COR-L47 (cell line): ENCODE measurements at places on chromosomes 12 and 14.

DNA sequence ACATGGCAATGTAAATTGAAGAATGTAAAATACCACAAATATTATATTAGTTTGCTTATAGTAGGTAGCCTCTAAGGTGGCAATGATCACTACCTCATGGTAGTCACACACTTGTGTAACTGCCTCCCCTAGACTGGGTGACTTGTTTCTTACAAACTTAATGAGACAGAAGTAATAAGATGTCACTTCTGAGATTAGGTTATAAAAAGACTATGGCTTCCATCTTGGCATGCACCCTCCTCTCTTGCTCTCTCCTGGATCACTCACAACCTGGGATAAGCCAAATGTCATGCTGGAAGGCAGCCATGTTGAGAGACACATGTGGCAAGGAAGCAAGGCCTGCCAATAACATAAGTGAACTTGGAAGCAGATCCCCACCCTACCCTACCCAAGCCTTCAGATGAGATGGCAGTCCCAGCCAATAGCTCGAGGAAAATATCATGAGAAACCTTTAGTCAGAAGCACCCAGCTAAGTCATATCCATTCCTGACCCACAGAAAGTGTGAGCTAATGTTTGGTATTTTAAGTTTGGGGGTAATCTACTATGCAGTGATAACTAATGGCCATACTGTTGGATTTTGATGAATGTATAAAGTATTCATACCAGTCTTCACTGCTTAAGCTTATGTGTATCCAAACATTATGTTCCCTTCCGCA, 43.3 kb downstream of the PPP1R12A start:
- no peak for DNase-seq

DNA sequence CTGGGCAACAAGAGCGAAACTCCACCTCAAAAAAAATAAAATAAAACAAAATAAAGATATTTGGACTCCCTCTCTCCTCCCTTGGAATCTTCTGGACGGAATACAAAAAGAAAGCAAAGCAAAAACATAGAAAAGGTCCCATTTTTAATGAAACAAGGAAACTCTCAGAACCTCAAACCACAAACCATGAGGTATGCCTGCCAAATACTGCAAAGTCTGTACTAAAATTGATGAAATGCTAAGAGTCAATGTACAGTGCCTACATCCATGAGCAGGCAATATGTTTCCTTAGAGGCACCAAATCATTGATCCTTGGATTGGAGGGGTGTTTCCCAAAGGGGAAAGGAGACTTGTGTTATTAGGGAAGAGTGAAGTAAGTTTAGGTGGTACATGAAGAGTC, 8.2 kb upstream of the RPS6KA5 start:
- no peak for DNase-seq

GRCh38 chr12:26571560-26571959, 261.4 kb downstream of the ITPR2 start:
- DNase-seq = no peak

- no peak for DNase-seq
These were observed 10.0 kb upstream of the NRIP2 start for GRCh38 chr12:2844786-2845185.

DNA sequence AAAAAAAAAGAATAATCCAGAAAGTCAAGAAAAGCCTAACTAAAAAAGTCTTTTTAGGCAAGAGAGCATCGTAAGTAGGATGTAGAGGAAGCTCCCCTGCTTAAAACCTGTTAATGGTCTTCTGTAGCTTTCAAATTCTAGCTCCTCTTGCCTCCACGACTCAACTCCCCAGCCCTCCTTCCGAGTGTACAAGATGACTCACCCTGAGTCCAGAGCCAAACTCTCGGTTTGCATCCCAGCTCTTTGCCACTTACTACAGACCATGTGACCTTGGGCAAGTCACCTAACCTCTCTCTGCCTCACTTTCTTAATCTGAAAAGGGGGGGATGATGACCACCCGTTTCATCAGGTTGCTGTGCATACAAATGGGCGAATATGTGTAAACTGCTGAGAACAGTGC, 460.4 kb downstream of the DPF3 start:
- no peak for DNase-seq

- DNase-seq = no peak
These were observed 46.7 kb downstream of the KICS2 start for GRCh38 chr12:64175254-64175945.

DNA sequence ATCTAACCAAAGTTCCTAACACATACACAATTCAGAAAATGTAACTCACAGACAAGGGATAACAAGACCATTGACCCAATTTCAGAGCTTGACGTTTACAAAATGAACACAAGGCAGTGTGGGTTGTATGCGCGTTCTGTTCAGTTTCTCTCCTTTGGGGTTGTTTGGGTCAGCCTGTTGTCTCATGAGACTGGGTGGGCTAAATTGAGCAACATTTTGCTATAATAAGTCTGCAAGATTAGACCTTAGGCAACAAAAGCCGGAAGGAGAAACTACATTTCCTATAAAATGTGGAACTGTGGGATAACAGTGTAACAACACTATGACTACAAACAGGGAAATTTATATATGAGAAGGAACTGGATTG, 18.8 kb upstream of the LTA4H start:
- DNase-seq = no peak

- no peak for DNase-seq
These were observed 124.9 kb upstream of the MED13L start for GRCh38 chr12:116402163-116402939.

DNA sequence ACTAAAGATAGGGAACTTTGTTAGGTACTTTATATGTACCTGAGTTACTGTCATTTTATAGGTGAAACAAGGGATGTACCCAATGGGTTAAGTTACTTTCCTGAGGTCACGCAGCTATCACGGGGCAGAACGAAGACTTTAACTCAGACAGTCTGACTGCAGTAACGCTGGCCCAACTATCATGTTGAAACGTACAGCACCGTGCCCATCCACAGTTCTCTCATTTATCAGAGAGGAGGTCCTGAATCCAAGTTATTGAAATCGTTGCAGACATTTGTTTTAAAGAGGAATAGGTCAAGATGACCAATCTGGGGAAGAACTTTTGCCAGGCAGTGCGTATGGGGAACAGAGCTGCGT, 587 bp upstream of the C12orf75 start:
- DNase-seq = no peak

DNA sequence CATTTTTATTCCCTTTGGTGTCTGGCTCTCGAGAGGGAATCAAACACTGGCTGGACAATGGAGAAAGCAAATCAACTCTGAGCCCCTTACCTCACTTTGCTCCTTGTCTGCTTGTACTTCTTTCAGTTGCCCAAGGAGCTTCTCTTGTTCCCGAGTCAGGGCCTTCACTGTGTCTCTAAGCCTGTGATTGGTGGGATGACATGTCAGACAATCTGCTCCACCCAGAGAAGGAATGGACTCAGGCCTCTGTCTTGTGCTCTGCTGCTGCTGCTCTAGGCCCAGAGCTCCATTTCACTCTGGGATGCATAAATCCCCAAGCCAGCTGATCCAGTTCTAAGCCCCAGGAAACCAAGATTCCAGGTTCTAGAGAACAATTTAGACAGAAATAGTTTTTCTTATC, 7.6 kb downstream of the CALCOCO1 start:
- no peak for DNase-seq

DNA sequence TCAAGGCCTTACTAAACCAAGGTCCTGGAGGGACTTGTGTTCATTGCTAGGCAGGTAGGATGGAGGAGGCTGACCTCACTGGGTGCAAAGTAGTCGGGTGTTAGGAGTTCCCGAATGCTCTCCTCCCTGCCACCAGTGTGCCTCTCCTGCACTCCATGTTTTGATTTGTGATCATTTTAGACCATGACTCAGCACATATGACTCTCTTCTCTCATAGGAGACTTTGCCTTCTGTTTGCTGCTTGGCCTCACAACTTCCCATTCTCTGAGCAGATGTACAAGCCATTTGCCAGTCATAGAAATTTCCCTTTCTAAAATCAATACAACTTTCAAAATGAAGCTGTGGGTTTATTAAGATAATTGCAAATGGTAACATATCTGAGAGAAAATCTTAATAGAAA, 46.6 kb upstream of the LRIG3 start:
- no peak for DNase-seq

DNA sequence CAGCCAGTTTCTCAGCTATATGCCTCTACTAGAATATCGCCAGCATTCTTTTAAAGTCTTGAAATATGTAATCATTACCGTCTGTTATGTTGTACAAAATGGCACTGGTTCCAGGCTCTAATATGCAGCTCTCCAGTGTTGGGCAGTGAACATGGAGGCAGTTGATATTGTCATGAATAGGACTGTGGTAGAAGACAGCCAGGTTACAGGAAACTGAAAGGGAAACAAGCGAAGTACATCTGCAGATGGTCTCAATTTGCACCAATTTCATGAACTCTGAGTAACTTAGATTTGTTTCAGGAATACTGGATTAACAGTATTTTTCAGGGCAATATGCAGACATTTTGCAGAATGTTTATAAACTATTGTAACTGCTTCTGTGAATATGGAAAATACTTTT, 13.4 kb upstream of the KLHL42 start:
- DNase-seq = no peak

DNA sequence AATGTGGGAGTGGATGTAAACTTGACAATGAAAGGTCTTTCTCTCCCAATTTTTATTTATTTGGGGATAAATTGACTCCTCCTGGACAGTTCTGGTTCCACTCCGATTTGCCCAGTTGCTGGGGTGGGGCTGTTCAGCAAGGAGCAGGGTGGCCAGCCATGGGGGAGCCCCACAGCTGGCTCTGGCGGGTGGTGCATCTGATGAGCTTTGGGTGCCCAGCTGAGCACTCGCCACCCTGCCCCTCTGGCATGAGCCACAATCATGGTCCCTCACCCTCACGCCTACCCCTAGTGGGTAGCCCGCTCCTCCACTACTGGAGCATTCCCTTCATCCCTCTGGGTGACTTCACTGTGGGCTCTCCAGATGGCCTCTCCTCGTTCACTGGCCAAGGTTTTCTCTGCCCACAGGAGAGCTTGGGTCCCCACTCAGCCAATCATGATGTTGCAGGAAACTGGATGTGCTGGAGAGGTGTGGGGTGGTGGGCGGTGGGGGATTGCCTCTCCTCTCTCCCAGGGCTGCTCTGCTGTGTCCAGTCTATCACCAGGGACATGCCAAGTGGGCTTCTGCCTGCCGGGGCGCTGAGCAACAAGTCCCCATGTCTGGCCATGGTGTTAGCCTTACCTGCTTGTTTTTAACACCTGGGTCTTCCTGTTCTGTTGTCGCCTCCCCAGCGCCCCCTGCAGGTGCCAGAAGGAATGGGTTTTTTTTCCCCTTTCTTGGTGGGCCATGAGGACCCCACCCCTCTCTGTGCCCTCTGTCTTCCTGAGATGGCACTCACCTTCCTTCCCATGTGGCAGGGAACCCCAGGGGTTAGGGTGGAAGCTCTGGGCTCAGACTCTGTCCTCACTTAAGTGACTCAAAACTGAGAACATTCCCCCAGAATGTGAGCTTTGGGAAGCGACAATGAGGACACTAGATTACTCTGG, 3.4 kb downstream of the CYP46A1 start:
- DNase-seq = no peak

DNA sequence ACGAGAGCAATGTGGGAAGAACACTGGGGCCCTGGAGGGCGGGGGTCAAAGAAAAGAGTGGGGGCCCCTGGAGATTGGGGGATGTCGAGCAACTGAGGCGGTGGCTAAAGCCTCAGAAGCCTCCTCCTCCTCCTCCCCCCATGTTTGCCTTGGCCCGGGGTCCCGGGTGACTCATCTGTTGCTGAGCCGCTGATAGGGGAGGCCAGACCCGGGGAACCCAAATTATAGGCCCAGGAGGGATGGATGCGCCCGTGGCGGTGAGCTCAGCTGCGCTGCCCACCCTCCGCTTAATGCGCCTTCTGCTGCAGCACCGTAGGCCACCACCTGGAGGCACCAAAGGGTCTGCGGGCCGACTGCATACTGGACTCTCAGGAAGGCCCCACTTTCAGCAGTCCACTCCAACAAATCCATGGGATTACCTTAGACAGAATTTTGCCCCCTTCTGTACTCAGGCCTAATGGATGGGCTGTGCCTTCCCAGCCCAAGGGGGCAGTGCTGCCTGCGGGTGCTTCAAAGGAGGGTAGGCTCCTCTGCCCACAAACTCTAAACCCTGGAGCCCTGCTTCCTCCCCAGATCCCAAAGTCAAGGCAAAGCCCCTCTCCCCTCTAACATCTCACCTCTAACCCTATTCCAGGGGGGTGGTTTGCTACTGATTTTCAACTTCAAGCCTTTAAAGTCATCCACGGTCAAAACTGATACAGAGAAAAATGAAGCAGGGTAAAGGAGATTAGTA, 2.6 kb upstream of the WNT10B start:
- DNase-seq = no peak

GRCh38 chr14:88095791-88096190, 90.9 kb downstream of the GPR65 start:
- DNase-seq = no peak

- DNase-seq = peak; percentile 44
These were observed 97.5 kb downstream of the CRACR2A start for GRCh38 chr12:3655328-3655900.

GRCh38 chr12:19214020-19214419, 84.5 kb downstream of the PLEKHA5 start:
- no peak for DNase-seq

- DNase-seq = no peak
These were observed 174.1 kb upstream of the RMST start for GRCh38 chr12:97288531-97288930.

- no peak for DNase-seq
These were observed 82.3 kb downstream of the SSPN start for GRCh38 chr12:26277506-26278246.

DNA sequence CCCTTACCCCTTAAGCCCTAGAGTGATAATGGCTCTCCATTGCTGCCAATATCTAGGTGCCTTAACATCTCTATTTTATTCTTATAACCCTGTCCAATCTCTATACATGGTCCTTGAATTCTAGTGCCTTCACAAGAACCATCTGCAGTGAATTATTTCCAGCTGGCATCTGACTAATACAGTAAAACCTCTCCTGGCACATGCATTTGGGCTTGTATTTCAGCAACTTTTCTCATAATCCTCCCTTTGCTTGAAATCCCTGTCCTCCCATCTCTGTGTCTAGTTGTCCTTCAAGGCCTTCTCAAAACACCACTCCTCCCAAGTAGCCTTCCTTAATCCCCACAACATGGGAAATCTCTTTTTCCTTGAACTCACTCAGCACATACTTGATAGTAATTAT, 14.2 kb upstream of the HMGA2 start:
- DNase-seq = no peak

GRCh38 chr12:27351476-27351875, 18.8 kb downstream of the BMAL2 start:
- DNase-seq = no peak

GRCh38 chr12:68794653-68795251, 13.2 kb upstream of the MDM2 start:
- DNase-seq = no peak

DNA sequence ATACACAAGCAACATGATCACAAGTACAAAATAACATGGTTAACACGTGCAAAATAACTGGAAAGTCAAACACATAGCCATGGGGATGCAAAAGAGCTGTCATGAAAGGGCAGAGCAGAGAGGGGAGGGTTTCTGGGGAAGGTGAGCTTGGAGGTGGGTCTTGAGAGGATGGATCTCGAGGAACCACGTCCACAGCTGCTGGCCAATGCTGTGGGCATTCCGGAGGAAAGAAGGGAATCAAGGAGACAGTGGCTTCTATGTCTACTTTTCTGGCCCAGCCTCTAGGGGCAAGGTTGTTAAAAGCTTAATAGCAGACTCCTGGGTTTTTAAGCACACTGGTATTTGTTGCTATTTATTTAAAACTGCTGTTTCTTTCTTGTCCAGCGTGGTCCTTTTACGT, 8.4 kb upstream of the MYH7 start:
- DNase-seq = no peak
